ENCODE measurements at places on chromosomes 6 and 20.
A peak's percentile ranks its signal among the peaks of the same experiment; 100 is the strongest.

DNA sequence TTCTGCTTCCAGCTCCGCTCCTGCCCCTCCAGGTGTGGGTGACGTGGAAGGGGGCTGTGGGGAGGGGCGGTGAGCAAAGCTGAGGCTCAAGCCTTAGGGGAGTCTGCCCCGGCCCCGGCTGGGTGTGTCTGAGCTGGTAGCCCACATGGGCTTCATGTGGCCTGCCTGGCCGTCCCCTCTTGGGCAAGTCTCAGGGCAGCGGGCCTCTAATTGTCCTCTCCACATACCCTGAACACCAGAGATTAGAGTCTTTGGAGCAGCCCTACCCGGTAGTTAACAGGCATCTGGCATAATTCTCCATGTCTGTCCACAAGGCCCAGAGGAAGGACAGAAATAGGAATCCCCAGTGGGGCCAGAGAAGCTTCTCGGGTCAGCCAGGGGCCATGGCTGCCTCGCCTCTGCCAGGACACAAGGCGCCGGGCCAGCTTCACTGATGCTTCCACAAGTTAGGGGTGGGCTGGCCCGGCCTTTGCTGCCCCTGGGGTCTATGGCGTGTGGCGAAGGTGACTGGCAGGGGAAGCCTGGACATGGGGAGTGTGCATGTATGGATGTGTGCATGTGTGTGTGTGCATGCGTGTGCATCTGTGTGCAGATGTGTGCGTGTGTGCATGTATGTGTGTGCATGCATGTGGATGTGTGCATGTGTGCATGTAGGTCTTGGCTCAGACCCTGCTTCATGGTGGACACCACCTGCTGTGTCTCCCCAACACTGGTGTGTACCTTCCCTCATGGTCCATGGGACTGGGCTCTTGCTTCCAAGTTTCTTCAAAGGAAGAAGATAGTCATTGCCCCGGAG, 24.0 kb downstream of the FRMD1 start:
- DNase-seq: no peak

- DNase-seq: no peak
Measured at GRCh38 chr6:134938896-134939295, 11.0 kb downstream of the ALDH8A1 start.

DNA sequence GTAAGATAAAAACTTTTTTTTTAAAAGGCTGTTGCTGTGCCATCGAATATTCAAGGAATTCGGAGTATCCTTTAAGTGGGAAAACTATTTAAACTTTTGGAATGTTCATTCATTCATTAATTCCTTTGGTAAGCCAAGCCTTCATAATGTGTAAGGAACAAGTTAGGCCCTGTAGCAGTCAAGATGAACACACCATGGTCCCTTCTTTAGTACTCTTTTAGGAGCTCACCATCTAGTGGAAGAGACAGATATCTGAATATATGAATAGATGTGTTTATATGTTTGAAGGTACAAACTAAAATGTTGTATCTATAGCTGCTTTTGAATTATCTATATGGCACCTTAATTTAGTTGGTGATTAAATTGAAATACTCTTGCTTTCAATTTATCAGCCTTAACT, 5.8 kb downstream of the SPO11 start:
- no peak for DNase-seq

- no peak for DNase-seq
Measured at GRCh38 chr6:167984876-167985604, 12.4 kb upstream of the KIF25 start.

- DNase-seq: no peak
Measured at GRCh38 chr6:112997421-112998085, 650.4 kb downstream of the RFPL4B start.

DNA sequence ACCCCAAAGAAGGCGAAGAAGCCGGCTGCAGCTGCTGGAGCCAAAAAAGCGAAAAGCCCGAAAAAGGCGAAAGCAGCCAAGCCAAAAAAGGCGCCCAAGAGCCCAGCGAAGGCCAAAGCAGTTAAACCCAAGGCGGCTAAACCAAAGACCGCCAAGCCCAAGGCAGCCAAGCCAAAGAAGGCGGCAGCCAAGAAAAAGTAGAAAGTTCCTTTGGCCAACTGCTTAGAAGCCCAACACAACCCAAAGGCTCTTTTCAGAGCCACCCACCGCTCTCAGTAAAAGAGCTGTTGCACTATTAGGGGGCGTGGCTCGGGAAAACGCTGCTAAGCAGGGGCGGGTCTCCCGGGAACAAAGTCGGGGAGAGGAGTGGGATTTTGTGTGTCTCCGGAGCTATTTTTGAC, 69.6 kb downstream of the HFE start:
- DNase-seq: peak; percentile 65

- DNase-seq: no peak
Measured at GRCh38 chr6:37359039-37359438, 5.3 kb downstream of the RNF8 start.

GRCh38 chr6:109118871-109119354, 23.6 kb downstream of the CEP57L1 start:
- no peak for DNase-seq

GRCh38 chr6:49556429-49556837, 6.0 kb downstream of the C6orf141 start:
- DNase-seq: no peak

DNA sequence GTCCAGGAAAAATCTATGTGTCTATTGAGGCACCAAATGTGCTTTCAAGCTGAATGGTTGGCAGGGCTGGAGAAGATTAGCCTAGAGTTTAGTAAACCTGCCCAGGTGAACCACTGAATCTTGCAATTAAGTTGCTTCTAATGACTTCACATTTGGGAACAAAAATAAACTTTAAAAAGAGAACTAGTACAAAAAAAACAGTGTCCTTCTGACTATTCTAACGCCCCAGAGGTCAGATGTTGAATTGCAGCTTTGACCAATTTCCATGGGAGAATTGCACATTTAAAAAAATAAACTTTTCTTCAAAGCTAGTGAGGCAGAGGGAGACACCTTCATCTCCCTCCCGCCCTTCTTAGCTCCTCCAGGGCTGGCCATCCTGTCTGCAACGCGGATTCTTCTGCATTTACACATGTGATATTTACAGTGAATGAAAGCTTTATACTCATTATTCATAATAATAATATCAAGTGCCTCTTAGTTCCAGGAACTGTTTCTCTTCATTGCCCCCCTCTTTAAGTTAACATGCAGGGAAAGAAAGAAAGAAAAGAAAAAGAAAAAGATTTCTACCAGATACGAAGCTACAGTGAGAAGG, 270.2 kb downstream of the SMOC2 start:
- no peak for DNase-seq
